ENCODE measurements at places on chromosomes 3 and 15. TPM values are rescaled to one million over a fixed set of nuclear protein-coding genes. Genes with fewer than 3 reads are reported as not detected.

Gene RASSF1
- total RNA-seq, result 41.5 TPM

Gene KBTBD8
- 1.6 TPM for total RNA-seq

Gene CSPG4
- 8.2 TPM for total RNA-seq

Gene ZBBX
- not detected for total RNA-seq

Gene WDR48
- 17.3 TPM for total RNA-seq

Gene CADPS
- total RNA-seq, result under 0.01 TPM

Gene ATP6V1A
- 28.2 TPM for total RNA-seq

Gene TEX55
- total RNA-seq, result not detected
